ENCODE measurements at places on chromosomes 4 and X.

GRCh38 chr4:158825433-158826036, 56.7 kb downstream of the FNIP2 start:
- DNase-seq: no peak

DNA sequence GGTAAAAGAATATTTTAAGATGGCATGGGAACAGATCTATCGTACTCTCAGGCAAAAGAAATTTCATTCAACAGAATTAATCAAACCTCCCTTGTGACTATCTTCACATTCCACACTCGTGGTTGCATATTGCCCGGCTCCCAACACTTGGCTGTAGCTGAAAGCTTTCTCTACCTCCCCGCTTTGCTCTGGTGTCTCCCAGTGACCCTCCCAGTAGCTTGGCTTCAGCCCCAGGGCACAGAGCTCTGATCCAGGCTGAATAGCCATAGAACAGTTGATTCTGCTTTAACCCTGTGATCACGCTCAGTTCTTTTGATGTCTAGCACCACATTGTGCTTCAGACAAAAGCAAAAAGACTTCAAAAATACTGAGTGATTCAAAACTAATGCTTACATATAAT, 24.6 kb downstream of the SLC7A11 start:
- no peak for DNase-seq

DNA sequence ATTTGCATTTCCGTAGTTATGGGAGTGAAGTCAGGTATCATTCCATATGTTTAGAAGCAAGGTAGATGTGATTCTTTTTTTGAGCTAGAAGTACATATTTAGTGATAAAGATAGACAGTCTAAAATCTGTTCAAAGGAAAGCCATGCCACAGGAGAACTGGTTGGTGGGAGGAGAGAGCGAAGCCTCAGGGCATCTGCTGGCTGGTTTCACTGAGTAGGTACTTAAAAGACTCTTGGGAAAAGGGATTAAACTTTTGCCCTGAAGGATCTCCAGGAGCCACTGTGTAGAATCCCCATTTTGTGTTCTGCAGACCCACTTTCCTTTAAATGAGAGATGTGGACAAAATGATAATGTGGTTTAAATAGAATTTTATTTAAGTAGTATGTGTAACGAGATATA, 89.6 kb downstream of the SHROOM2 start:
- no peak for DNase-seq

- no peak for DNase-seq
Measured at GRCh38 chrX:1778817-1779216, 164.0 kb downstream of the ASMT start.

DNA sequence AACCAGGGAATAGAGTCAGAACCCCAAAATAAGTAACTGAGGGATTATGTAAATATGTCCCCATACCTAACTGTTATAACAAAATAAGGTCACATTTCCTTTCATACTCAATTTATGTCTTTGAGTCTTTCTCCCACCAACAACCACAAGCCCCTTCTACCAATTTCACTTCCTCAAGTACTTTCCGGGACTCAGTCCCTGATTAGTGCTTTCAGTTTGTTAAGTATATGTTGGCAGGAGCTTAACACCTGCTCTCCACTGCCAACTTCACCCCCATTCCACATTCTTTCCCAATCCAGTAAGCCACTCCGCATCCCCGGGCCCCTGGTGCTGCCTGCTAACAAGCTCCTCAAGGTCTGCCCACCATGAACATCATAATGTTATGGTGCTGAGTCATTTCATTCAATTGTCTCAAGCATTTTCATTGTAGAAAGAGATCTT, 71.3 kb upstream of the SPRY1 start:
- DNase-seq: no peak

DNA sequence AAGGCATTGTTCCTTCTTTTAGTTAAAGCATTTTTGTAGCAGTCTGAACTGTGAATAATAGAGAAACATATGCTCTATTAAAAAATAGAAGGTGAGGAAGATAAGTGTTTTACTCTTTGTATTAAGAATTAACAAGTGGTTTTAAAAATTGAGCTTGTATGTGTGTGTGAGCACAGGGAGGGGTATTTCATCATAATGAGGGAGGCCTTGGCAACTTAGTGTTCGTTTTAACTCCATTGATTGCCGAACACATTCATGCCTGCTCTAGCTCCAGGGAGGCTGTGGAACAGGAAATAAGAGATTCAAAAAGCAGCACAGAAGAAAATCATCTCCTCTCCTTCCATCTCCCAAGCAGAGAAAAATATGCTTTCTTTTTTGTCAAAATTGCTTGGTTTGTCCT, 14.8 kb downstream of the SHROOM3 start:
- DNase-seq: no peak

DNA sequence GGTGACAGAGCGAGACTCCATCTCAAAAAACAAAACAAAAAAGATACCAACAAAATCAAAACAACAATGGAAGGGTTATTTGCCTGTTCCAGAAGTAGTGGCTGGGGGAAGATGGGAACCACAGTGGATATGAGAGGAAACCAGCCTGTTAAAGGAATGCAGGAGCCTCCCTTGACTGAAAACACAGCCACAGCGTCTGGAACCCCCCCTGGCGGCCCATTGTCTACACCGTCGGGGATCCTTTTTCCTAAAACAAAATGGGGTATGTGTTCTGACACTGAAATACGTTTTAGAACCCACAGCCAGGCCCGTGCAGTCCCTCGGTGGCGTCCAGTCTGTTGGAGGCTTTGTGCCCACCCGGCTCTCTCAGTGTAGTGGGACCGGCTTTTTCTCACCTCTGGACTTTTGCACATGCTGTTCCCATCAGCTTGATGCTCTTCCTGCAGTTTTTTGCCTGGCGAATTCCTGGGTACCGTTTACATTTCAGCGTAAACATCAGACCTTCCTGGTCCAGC, 19.6 kb downstream of the PIGG start:
- DNase-seq: no peak

- DNase-seq: peak; percentile 6
Measured at GRCh38 chr4:4677556-4678522, 136.0 kb upstream of the STX18 start.

DNA sequence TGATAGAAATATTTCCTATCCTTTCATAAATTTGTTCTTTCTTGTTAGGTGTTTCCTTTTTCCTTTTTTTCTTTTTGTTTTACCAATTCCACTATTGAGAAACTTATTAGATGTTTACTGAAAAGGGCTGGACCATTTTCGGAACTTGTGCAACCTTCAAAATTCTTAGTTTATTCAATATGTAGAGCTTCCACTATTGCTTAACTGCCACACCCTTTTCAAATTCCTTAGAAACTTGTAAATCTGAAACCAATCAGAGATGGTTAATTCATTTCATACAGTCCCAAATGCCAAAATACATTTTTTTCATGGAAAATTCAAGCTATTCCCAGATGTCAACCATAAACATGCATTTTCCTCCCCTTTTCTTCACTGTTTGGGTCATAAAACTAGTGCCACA, 66.1 kb upstream of the SLC39A8 start:
- no peak for DNase-seq

DNA sequence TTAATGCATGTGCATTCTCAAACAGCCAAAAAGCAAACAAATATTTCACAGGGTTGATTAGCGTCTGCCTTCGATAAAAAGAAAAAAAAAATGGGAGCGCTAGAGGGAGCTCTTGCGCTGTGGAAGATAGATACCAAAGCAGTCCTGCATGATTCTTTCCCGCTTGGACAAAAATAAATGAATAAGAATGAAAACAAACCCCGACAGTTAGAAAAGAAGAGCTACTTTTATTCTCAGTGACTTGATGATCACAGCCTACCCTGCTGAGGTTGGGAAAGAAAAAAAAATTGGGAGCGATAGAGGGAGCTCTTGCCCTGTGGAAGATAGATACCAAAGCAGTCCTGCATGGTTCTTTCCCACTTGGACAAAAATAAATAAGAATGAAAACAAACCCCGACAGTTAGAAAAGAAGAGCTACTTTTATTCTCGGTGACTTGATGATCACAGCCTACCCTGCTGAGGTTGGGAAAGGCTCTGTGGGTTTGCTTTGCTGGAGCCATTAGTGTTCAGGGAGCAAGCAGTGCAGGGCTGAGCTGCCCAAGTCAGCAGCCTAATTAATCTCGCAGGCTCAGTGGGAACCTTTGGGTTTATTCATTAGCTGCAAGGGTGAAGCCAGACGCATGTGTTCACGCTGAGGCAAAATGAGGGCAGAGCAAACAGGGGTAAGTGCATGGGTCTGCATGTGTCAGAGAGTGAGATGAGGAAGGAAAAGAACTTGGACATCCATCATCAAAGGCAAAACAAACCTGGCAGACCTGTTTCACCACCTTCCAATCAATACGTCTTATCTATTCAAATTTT, 249.3 kb upstream of the PRKX start:
- peak; percentile 18 for DNase-seq

- peak; percentile 5 for DNase-seq
Measured at GRCh38 chr4:74793757-74794381, 454 bp downstream of the BTC start.

DNA sequence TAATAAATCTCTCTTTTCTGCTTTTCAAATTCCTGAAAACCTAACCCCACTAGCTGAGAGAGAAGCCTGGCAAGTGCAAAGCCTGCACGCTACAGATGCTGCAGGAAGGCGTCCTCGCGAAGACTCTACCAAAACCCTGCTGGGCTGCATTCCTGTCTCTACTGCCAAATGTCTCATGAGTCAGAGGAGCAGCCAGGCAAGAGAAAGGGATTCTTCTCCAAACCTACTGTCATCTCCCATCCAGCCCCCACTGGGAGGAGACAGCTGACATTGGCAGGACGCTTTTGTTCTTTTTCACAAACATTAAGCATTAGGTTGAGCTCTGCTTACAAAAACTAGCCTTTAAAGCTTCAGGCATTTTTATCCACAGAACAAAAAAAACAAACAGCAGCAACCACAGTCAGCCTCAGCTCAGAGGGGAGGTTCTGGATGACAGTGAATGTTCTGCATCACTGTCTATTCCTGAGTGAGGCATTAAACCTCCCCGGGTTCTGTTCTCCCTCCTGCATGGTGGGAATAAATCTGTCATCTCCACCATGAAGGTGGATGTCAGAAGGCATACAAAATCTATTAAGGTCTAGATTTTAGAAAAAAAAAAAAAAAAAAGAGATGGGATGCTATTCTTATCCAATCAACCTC, 18.0 kb downstream of the CRMP1 start:
- DNase-seq: no peak

DNA sequence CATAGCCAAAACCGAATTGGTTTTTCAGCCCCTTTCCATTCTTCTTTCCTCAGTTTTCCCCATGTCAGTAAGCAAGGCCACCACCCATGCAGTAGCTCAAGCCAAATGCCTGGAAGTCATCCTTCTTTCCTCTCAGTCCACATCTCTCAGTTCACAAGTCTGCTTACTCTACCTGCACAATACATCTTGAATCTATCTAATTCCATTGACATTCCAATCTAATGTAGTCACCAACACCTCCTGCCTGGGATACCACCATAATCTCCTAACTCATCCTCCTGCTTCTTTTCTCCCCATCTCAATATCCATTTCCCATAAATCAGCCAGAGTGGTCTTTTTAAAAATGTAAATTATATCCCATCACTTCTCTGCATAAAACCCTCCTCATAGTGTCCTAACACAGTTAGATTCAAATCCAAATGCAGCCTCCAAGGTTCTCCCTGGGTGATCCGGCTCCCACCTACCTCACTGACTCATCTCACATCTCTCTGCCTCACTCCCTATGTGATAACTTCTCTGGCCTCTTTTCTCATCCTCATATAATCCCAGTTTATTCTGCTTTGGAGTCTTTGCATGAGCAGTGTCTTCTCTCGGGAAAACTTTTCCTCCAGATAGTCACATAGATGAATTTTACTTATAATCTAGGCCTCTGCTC, 26.9 kb downstream of the KCNIP4 start:
- DNase-seq: no peak

GRCh38 chr4:89008166-89008565, 48.8 kb downstream of the FAM13A start:
- peak; percentile 71 for DNase-seq

DNA sequence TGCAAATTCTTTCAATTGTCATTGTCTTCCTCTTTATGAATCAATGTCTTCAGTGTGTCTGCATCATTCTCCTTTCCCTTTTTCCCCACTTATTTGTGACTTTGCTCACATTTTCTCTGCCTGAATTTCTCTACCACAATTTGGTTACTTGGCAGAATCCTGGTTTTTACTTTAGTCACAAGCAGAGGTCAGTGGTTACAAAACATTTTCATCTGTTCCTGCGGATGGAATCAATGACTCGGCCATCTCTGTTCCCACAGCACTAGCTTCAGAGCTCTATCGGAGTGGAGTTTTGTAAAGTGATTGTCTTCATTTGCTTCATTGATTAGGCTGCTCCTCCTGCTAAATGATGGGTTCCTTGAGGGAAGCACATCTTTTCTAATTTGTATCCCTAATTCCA, 501.3 kb upstream of the AADAT start:
- DNase-seq: no peak

GRCh38 chrX:152937236-152937635, 39.4 kb downstream of the ZNF185 start:
- DNase-seq: no peak

- DNase-seq: no peak
Measured at GRCh38 chr4:31458813-31459212, 738.6 kb downstream of the PCDH7 start.

- DNase-seq: no peak
Measured at GRCh38 chr4:2286904-2287593, 25.1 kb upstream of the MXD4 start.

GRCh38 chr4:151169223-151169622, 69.8 kb downstream of the RPS3A start:
- DNase-seq: no peak

DNA sequence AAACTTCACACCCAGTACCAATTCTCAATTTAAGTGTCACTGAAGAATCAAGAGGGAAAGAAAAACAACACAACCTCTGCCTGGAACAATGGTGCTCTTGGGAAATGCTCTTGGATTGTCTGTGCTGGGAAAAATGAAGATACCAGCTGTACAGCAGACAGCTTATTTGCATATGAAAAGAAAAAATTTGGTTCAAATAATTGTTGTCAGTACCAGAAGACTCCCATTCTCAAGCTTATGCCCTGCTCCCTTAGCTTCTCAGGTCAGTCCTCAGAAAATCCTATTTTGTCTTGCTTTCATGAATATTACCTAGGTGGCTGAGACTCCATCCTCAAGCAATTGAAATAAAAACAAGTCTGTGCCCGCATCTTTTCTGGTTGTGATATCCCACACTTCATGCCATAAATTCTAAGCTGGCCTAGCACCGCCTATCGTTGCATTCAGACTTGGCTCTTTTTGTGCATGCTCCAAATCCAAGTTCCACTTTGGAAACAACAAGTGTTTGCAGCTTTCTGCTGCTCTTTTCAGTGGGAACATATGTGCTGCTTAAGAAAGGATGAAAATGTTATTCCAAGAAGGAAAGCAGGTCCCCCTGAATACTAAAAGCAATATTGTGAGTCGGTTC, 431.6 kb downstream of the INPP4B start:
- DNase-seq: no peak

DNA sequence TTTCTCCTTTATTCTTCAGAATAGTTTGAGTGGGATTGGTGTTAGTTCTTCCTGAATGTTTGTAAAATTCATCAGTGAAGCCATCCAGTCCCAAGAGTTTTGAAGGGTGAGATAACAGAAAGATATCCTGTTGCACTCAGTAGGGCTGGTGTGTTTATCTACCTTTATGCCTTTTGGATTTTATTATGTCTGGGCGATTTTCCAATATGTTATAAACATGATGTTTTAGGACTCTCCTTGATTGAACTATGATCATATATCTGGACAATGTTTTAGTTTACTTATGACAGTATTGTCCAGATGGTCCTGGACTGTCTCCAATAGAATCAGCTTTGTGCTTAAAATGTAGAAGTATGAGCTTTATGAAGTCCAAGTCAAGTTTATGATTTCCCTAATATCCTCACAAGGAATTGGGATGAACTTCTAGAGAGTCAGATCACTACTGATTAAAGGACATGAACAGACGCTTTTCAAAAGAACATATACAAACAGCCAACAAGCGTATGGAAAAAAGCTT, 77.6 kb upstream of the ITM2A start:
- DNase-seq: no peak

Data from hematopoietic multipotent progenitor cell treated with erythropoietin and hydrocortisone succinate and interleukin-3 and kit ligand, for 8 days (in vitro differentiated cells).